ENCODE measurements at places on chromosomes 4 and X. TPM values are rescaled to one million over a fixed set of nuclear protein-coding genes. Genes with fewer than 3 reads are reported as not detected.
A peak's percentile ranks its signal among the peaks of the same experiment; 100 is the strongest.

DNA sequence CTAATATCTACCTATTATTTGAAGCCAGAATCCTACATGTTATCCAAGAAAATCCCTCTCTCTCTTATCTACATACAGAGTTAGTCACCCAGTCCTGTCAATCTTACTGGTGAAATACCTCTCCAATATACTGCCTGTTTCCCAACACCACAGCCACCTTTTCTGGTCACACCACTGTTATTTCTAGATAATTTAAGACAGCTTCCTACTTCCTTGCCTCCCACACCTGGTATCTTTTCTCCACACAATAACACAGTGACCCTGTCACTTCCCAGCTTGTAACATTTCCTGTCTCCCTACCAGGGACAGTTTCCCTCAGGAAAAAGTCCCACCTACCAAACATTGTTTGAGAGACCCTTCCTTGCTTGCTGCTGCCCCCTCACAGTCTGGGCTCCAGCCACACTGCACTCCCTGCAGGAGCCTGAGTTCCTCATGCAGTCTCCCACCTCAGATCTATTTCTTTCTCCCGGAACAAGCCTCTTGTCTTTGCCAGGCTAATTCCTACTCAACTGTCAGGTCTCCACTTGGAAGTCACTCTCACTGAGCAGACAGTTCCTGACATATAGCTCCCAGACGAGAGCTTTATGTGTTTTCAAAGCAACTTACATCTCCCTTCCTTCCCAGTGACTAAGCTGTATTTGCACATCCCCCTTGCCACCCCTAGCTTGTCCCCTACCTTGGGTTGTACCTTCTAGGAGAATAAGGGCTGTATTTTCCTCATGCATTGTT is 73.6 kb upstream of the QRFPR start:
- H3K36me3 ChIP-seq: no peaks in the 10 kb centered on the region
- H3K4me1 ChIP-seq: no peaks in the 10 kb centered on the region
- no peak for DNase-seq
- H3K27me3 ChIP-seq: peaks cover 63% of the 10 kb centered on the region

DNA sequence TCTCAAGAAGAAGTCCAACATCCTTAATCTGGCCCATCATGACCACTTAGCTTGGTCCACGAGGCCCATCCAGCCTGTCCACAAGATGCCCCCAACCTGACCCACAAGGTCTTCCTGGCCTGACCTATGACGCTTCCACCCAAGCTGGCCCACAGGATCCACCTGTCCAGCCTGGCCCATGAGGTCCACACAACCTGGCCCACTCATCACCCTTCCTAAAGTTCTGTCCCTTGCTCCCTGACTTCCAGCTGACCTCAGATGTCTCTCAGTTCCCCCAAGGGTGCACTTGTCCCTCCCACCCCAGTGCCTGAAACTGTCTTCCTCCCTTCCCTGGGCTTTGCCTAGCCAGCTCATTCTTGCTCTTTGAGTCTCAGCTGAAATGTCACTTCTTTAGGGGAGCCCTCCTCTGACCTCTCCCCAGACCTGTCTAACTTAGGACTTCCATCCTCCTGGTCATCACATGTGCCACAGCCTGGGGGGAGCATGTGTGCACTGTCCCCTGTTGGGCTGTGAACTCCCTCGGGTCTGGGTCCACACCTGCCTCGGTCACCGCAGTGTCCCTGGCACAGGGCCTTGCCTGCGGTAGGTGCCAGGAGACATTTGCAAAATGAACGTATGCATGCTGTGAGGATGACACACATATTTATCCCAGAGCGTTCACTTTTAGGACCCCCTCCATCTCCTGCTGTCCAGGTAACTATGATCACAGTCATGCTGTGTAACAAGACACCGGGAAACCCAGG is 61.7 kb downstream of the EVC start:
- no peak overlapping the region for H3K4me3 ChIP-seq
- DNase-seq: no peak
- no peaks in the 10 kb centered on the region for H3K36me3 ChIP-seq
- no peaks in the 10 kb centered on the region for H3K4me1 ChIP-seq

DNA sequence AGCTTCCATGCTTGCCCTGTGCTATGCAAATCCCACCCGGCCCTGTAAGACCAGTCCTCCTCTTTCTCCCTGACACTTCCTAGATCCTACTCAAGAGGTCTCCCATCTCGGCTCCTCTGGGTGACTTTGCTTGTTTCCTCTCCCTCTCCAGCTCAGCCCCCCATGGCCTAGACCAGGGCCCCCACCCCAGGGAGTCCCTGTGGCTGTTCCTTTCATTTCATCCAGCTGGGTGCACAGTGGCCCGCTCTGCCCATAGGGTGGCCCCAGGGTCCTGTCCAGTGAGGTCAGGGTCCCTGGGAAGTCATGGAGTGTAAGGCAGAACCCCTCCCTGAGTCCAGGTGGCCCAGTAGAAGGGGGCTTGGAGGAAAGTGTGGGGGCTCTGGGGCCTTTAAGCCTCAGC is 52.3 kb upstream of the NKX1-1 start:
- peaks cover 7% of the 10 kb centered on the region for H3K27me3 ChIP-seq
- no peak for DNase-seq
- no peak overlapping the region for H3K4me3 ChIP-seq
- H3K4me1 ChIP-seq: no peaks in the 10 kb centered on the region

GRCh38 chrX:1491851-1492349 is 39.2 kb upstream of the ASMTL start:
- H3K4me1 ChIP-seq: peaks cover 50% of the 10 kb centered on the region
- H3K27ac ChIP-seq: peak overlapping the region; percentile 69
- peak; percentile 92 for DNase-seq
- no peaks in the 10 kb centered on the region for H3K27me3 ChIP-seq
- H3K36me3 ChIP-seq: peaks cover 50% of the 10 kb centered on the region
- H3K4me3 ChIP-seq: no peak overlapping the region

GRCh38 chrX:40931921-40932320 is 153.3 kb upstream of the USP9X start:
- peaks cover 12% of the 10 kb centered on the region for H3K4me1 ChIP-seq
- no peak overlapping the region for H3K27ac ChIP-seq

- H3K27me3 ChIP-seq: no peaks in the 10 kb centered on the region
- H3K4me3 ChIP-seq: no peak overlapping the region
- no peaks in the 10 kb centered on the region for H3K4me1 ChIP-seq
- H3K27ac ChIP-seq: no peak overlapping the region
- H3K36me3 ChIP-seq: peaks cover 5% of the 10 kb centered on the region
- no peak for DNase-seq
Observed at GRCh38 chrX:78796916-78797315, 49.4 kb downstream of the LPAR4 start.

The SPANXB1 gene
- not detected for total RNA-seq

The NPY5R gene
- not detected for total RNA-seq

The CBR4 gene
- 16.0 TPM for total RNA-seq

The KLHL5 gene
- total RNA-seq: 21.6 TPM

All from activated CD8-positive, alpha-beta memory T cell treated with anti-CD3 and anti-CD28 coated beads, Interleukin-2, amount 10 ng/mL, durations not matched to agents 7 days and 5 days (primary cell).